ENCODE measurements at places on chromosomes 4 and X.

GRCh38 chrX:16368696-16369095, 201.4 kb downstream of the MAGEB17 start:
- no peak for DNase-seq

GRCh38 chr4:67616478-67616877, 58.0 kb downstream of the STAP1 start:
- no peak for DNase-seq

DNA sequence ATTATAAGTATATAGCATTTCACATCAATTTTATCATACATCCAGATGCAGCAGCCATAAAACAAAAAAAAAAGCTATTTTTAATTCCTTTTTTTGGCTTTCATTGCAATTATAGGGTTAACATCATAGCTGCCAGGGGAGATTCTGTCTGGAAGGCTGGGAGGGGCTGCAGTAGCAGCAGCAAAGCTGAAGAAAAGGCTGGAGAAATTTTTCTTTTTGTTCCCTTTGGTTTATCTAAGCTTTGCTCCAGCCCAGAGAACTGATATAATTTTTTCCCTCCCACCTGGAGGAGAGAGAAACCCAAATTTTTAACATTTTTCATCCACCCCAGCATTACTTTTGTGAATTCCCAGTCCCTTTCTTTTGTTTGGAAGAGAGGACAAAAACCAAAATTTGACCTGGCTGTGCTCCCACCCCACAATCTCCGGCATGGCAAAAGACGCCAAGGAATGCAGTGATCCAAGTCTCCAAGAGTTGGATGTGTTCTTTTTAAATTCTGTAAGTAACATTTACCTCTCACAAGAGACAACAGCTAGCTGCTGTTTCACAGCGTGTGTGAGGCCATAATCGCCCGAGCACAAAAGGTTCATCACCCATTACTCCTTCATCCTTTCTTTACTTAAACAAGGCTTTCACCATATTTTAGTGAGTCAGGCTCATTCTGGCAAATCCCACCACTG, 25.1 kb upstream of the FAM156A start:
- DNase-seq, result no peak

DNA sequence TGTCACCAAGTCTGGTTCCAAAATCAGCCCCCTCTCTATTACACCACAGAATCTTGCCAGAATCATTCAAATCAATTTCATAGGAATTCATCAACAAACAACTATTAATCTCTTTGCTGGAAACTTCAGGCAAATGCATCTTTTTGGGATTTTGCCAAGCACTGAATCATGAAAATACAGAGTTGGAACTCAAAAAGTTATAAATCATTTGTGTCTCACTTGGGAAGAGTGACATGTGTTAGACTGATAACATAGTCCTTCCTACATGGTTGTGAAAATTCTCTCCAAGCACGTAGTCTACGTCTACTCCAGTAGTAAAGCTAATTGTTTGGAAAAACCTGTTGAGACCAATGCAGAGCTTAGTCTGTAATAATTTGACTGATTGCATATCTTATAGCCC, 19.0 kb downstream of the CXCL8 start:
- DNase-seq, result no peak

DNA sequence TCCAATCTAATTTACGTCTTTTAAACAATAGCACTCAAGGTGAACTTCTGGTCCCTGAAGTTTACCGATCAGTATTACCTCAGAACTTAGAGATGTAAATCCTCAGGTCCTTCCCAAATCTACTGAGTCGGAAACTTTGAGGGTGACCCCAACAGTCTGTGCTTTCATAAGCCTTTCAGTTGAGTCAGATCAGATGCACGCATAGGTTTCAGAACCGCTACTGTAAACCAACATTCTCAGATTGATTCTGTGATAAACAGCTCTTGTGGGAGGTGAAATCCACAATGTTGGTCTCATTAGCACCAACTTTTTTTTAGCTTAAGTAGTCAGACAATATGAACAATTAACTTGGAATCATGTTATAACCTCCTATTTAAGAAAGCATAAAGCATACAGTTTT, 86.0 kb downstream of the WWC2 start:
- DNase-seq, result peak; percentile 78

- DNase-seq, result peak; percentile 14
These were observed 109.0 kb upstream of the ACSL4 start for GRCh38 chrX:109841869-109842579.

- DNase-seq, result no peak
These were observed 28.9 kb downstream of the PDLIM3 start for GRCh38 chr4:185506422-185506821.

DNA sequence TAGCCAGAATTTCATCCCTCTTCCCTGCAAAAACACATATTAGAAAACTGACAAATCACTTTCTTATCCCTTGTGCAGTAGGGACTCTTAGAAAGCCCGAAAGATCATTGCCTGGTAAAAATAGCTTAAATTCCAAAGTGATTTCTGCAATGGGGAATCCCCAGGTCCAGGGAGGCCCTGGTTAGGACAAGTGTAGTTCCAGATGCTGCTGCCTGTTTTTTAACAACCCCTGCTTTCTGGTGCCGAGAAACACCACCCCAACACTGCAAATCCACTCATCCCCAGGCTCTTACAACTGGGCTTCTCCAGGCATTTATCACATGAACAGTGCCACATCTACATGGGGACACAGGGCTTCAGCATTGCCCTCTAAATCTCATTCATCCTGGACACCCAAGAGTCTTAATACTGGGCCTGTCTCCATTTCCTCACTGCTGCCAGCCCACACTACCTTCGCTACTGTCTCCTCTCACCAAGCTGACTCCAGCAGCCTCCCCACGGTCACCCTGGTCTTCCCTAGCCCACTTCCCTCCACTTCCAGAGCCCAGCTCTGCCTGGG, 112.2 kb upstream of the PSAPL1 start:
- DNase-seq, result no peak

DNA sequence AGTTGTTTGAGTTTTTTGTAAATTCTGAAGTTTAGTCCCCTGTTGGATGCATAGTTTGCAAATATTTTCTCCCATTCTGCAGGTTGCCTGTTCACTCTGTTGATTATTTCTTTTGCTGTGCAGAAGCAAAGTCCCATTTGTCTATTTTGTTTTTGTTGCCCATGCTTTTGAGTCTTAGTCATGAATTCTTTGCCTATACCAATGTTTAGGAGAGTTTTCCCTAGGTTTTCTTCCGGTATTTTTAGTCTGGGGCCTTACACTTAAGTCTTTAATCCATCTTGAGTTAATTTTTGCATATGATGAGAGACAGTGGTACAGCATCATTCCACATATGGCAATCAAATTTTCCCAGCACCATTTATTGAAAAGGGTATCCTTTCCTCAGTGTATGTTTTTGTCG, 405.8 kb upstream of the RPS6KA3 start:
- DNase-seq, result no peak

DNA sequence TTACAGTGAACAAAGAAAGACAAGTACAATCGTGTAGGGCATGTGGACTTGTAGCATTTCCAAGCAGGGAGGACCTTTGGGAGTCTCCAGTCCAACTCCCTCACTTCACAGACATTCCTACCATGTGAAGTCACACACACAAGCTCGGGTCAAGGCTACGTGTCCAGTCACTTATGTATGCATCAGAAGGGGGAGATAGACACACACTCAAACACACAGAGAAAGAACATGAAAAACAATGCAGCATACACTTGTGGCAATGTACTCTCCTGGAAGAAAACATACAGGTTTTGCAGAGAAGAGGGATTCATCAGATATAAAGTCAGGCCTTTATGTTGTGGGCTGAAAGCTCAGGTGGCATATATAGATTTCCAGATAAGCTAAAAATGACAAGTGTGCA, 136.1 kb upstream of the MID1 start:
- DNase-seq, result no peak

- DNase-seq, result no peak
These were observed 905 bp upstream of the MAEA start for GRCh38 chr4:1288786-1289185.

DNA sequence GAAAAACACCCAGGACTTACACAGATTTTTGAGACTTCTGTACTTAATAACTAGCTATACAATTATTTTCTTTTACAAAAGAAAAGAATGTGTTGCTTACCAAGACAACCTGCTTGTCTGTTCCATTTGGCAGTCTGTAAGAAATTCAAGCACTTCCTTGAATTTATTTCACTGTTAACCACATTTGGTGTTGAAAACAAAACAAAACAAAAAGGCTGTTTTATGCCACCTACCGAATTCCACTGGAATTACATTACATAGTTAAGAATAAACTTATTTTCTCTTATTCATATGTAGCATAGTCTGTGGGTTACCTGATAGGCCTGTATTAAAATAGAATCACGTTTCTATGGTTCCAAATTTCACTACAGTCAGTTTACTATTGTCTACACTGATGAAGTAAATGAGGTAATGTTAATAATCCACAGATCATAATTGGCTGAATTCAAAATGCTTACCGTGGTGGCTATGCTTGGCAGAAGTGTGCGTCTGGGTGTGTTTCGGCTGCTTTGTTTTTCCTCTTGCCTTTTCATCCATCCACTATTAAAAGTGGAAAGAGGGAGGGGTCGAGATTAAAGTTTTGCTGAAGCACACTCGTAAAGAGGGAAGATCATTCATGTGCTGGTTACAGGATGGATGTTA, at the start of gene TLR1:
Gene TLR1, minus strand, starts transcription at position 138 of the 642 bp plus-strand sequence. CDS start 5,960 bp downstream, outside the sequence.
- DNase-seq, result peak; percentile 70

DNA sequence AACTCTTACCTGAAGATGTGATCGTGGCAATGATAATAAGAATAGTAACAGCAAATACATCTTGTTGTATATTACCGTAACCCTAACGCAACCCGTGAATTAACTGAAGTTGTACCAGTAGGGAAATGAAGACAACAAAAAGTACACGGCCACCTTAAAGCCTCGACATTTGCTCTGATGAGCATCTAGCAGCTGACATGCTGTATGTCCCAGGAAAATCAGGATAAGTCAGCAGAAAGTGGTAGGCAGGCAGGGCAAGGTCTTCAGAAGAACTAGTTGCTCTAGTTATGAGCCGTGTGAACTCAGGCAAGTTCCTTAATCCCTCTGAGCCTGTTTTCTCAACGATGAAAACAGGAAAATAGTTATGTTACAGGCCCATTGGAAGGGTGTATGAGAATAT, 7.7 kb upstream of the ASB5 start:
- DNase-seq, result no peak

- DNase-seq, result no peak
These were observed 35.6 kb downstream of the RAB40A start for GRCh38 chrX:103483720-103484119.

GRCh38 chr4:146833530-146833929, 112.1 kb downstream of the TTC29 start:
- no peak for DNase-seq

DNA sequence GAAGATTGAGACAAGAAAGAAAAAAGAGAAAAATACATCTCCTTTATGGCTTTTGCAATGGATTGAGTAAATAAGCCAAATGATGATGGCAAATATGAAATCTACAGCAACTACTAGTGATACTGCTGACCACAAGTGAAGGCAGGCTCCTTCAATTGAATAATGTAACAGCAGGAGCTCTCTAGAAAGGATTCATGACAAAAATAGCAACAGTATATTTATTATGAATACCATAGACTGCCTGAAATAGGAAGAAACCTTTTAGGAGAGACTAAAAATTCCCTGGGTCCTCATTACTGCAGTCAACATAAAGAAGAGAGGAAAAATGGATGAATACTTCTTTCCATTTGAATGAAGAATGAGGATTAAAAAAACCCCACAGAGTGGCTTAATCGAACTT, 306.8 kb upstream of the ANXA10 start:
- no peak for DNase-seq

DNA sequence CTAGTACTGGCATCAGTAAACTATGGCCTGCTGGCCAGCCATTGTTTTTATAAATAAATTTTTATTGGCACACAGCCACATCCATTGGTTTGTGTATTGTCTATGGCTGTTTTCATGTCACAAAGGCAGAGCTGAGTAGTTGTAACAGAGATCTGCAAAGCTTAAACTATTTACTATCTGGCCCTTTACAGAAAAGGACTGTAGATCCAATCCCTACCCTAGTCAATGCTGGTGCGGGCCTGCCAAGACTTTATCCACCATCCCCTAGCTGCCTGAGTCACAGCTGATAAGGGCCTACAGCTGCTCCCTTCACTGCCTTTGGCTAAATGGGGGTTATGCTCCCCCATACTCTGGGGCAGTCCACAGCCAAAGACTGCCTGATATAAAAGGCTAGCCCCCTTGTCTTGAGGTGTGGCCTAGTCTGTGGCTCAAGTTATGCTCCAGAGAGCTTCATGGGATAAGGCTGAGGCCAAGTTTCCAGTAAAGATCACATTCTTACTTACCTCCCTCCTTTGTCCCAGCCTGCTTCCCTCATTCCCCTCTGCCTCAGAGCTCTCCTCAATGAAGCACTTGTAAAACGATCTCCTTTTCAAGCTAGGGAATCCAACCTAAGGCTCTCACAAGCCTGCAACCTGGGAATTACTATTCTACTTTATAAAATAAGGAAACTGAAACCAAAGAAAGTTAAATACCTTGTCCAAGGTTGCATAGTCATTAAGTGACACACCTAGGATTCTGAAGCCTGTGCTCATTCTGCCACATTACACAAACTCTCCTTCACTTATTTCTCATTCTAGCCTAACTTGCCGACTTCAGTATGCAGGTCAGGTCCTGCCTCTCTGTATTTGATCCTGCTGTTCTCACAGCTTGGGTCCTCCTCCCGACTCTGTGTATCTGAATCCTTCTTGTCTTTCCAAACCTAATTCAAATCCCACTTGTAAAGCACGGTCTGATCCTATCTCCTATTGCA, 20.7 kb downstream of the ACE2 start:
- DNase-seq, result no peak

GRCh38 chr4:137644201-137644600, 111.9 kb upstream of the PCDH18 start:
- DNase-seq, result no peak

GRCh38 chrX:51144828-51145442, 187.7 kb upstream of the NUDT10 start:
- DNase-seq, result peak; percentile 67

DNA sequence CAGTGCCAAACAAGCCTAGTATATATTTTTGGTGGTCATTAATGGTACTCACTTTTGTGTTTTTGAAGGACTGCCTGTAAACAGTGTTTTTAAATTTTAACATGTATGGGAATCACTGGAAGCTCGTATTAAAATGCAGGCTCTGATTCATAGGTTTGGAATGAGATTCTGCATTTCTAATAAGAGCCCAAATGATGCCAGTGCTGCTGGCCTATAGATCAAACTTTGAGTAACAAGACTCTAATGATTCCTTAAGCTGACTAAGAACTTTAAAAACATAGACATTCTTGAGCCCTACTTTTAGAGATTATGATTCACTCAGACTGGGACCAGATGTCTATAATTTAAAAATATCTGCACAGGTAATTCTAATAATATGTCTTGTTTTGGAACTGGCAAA, 823.2 kb upstream of the LCORL start:
- no peak for DNase-seq

DNA sequence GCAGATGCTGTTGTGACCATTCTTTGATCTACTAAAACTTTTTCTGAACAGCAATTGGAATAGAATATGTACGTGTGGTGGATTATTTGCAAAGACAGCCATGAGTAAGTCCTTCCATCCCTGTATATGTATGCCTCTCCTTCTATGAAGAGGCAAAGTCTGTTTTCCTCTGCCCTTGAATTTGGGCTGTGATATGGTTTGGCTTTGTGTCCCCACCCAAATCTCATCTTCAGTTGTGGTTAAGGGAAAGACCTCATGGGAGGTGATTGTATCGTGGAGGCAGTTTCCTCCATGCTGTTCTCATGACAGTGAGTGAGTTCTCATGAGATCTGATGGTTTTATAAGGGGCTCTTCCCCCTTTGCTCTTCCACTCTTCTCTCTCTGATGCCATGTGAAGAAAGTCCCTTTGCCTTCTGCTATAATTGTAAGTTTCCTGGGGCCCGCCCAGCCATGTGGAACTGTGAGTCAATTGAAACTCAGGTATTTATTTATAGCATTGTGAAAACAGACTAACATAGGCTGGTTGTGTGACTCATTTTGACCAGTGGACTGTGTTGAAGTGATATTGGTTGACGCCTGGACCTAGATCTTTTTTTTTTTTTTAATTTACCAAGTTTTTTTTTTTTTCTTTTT, 108.3 kb upstream of the CAMK2D start:
- peak; percentile 35 for DNase-seq

All from activated CD4-positive, alpha-beta T cell treated with anti-CD3 and anti-CD28 coated beads, Interleukin-2, Interleukin-6, amounts not matched to agents 100 ng/mL and 50 ng/mL, durations not matched to agents 16 hours and 8 hours (primary cell).